IgD-negative memory B cell (primary cell): ENCODE measurements at places on chromosomes 11 and 22. TPM values are rescaled to one million over a fixed set of nuclear protein-coding genes. Genes with fewer than 3 reads are reported as not detected.

ABCG4 gene
- polyA plus RNA-seq: not detected

TP53I11 gene
- 44.0 TPM for polyA plus RNA-seq

ISX gene
- not detected for polyA plus RNA-seq

GTSE1 gene
- polyA plus RNA-seq: not detected
